ENCODE measurements at places on chromosomes 12 and 14.
A peak's percentile ranks its signal among the peaks of the same experiment; 100 is the strongest.

GRCh38 chr12:69765515-69765914 lies 26.9 kb downstream of the RAB3IP start:
- DNase-seq, result no peak

GRCh38 chr14:32224737-32225377 lies 21.8 kb upstream of the RNU6-8 start:
- peak; percentile 37 for DNase-seq

- DNase-seq, result peak; percentile 47
Observed at GRCh38 chr14:93012951-93013719, 90.2 kb downstream of the CHGA start.

GRCh38 chr14:105313381-105314286 lies 914 bp upstream of the PACS2 start:
- peak; percentile 38 for DNase-seq

- DNase-seq, result no peak
Observed at GRCh38 chr12:116672842-116673516, 64.9 kb downstream of the SPRING1 start.

DNA sequence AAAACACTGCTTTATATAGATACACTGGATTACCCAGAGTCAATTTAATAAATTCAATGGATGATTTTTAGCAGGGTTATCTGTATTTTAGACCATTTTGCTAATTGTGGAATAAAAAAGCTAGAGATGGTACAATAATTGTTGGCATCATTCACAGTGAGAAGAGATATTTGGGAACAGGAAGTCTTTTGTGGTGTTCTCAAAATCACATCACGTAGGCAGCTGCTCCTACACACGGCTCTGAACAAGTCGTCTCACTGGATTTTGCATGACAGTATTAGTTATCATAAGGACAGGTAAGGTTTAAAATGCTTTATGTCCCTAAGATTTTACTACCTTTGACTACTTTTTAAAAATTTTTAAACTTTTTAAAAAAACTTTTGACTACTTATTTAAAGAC lies 52.0 kb downstream of the PAPLN start:
- DNase-seq, result no peak

GRCh38 chr12:69243099-69244084 lies 4.0 kb downstream of the CPSF6 start:
- no peak for DNase-seq

GRCh38 chr12:93944911-93945310 lies 203.5 kb upstream of the PLXNC1 start:
- DNase-seq, result no peak

DNA sequence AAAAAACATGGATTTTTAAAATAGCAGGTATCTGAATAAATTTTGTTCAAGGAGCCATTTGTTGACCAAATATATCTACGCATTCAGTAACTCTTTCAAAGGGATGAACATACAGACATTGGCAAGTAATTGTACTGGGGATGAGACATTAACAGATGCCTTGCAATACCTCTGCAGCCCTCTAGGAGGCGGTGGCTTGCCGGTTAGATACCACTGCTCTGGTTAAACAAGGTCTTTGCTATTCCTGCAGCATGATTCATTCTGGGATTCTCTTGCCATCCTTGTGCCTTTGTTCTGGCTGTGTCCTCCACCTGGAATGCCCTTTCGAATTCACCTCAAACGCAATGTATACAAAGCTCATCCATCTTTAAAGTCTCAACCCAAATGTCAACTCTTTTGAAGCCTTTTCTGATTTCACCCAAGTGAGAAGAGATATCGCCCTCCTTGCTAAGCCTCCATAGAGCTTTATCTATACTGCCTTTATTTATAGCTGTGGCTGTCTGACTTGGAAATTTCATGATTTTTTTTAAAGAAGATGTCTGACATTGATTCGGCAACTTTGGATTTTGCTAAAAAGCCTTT lies 131.0 kb upstream of the SRRM4 start:
- no peak for DNase-seq

DNA sequence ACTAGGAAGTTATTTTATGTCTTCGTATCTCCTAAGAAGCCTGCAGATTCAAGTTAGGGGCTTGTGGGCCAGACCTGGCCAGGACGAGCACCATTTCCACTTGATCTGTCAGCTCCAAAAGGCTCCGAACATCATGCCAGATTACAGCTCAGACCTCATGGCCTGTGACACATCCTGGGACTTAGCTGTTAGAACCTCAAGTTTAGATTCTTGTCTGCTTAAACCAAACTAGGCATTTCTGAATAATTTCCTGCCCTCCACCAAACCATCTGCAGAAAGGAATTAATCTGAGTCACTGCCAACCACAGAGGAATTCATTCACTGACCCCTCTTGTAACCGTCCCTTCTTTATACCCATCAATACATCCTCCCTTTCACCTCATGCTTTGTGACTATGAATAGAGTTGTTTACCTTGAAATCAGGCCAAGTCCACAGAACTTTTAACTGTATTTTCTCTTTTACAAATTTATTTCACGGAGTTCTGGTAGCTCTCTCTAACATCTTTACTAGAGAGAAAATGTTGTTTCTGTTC lies 120.3 kb downstream of the FBXL14 start:
- peak; percentile 71 for DNase-seq

DNA sequence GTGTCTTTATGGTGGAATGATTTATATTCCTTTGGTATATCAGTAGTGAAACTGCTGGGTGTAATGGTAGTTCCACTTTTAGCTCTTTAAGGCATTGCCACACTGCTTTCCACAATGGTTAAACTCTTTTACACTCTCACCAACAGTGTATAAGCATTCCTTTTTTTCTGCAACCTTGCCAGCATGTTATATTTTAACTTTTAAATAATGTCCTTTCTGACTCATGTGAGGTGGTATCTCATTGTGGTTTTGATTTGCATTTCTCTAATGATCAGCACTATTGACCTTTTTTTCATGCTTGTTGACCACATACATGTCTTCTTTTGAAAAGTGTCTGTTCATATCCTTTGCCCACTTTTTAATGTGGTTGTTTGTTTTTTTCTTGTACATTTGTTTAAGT lies 142.5 kb downstream of the MSRB3 start:
- no peak for DNase-seq

GRCh38 chr12:132597333-132598316 lies 12.8 kb downstream of the LRCOL1 start:
- no peak for DNase-seq

- DNase-seq, result no peak
Observed at GRCh38 chr12:8796831-8797626, 25.4 kb upstream of the A2ML1 start.

GRCh38 chr14:39023939-39024871 lies 78.8 kb downstream of the SEC23A start:
- no peak for DNase-seq

- DNase-seq, result peak; percentile 29
Observed at GRCh38 chr14:77014004-77014604, 14.4 kb downstream of the IRF2BPL start.

GRCh38 chr12:116257215-116257614 lies 20.3 kb downstream of the MED13L start:
- no peak for DNase-seq

DNA sequence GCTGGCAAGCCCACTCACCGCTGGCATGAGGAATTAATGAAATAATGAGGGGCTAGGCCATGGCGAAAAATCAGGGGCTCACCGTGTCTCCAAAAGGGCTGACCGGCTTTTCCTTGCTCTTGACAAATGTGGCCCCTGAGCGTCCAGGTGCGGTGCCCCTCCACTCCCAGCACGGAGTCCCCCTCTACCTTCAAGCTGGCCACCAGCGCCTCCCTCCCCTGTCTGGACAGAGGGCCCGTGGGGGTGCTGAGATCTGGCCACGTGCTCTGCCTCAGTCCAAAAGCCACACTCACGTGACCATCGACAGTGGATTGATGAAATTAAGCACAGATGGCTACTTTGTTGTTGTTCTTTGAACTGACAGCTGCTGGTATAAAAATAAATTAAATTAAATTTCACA lies 78.8 kb upstream of the BCL11B start:
- no peak for DNase-seq

DNA sequence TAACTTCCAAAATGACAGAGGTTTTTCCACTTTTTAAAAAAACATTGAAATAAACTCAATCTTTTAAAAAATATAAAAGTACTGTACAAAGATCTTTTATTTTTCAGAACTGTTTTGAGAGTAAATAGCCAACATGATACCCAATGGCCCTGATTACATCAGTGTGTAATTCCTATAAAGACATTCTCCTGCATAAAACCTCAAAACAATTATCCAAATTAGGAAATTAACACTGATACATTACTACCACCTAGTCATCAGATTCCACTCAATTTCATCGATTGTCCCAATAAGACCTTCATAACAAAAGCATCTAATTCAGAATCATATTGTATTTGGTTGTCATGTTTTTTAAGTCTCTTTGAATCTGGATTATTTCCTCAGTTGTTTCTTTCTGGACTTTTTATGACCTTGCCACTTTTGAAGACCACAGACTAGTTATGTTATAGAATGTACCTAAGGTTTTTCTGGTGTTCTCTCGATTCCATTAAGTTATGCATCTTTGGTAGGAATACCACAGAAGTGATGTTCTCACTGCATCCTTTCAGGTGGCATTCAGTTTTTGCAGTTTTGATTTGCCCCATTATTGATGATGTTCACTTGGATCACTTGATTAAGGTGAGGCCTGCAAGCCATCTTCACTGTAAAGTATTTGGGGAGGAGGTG lies 4.0 kb upstream of the YEATS4 start:
- no peak for DNase-seq

DNA sequence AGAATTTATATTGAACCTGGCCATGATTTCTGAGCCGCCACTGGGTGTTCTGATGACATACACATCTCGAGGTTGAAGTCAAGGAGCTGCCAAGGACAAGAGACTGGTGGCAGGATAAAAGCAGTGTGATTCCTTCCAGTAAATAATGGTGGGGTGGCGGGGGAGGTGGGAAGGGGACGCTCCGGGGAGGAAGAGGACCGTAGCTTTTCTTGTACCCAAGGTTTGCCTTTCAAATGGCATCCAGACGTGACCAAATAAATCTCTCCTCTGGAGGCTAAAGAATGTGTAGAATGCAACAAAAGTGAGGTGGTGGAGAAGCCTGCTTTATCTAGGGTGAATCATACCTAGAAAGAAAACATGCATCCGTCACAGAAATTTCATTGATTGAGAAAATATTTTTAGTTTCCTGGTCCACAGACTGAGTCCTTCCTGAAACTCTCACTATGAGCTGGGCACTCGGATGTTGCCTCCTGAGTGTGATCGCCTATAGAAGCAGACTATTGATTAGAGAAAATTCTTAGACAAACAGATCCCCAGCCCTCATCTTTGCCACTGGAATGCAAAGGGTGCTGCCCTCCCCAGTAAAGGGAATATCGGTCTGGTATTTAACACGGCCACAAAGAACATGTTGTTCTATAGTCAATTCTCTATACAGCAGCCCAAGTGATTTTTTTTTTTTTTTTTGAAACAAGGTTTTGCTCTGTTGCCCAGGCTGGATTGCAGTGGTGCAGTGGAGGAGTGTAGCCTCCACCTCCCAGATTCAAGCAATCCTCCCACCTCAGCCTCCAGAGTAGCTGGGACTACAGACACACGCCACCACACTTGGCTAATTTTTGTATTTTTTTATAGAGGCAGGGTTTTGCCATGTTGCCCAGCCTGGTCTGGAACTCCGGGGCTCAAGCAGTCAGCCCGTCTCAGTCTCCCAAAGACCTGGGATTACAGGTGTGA lies 112.1 kb downstream of the DPF3 start:
- DNase-seq, result peak; percentile 61

DNA sequence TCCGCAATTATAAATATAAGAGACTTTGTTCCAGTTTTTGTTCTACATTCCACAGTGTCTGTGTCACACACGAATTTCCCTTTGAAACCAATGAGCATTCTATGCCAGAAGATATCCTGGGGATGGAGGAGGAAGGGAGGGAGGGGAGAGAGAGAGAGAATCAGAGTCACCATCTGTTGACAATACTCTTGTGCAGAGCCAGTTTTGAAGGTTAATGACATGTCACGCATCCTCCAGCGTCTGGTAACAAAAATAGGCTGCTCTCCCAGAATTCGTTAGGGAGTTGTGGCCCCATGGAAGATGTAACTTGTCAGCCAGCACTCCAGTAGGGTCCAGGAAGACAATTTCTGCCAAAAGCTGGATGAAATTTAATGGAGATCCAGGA lies 213.5 kb upstream of the KRR1 start:
- peak; percentile 53 for DNase-seq

DNA sequence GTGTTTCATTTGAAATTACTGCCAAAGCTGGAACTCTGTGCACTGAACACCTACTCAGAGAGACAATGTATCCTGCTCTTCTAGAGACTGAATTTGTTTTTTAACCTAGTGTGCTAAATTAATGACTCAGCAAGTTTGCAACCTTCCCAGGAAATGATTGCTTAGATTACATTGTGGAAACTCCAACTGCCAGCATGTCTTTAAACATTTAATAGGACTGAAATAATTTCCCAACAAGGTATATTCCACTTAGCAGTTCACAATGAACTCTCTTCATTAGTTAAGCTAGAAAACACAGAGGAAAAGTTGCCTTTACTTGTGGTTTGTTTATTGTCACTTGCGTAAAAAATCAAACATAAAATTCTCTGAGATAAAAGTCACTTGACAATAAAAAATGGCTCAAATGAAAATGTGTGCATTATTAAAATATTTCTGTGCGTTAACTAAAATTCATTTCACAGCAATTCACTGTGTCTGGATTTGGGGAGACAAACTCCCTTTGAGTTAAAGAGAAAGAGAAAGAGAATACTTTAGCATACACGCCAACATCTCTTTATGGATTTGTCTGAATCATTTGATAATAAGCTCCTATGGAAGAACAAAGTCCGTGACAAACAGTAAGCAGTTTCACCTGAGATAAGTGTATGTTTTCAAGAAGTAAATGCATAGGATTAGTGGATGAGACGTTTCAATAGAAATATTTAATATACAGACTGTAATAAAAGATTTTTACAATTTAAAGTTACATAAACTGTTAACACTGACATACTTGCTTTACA lies 284.0 kb downstream of the PRKD1 start:
- no peak for DNase-seq

GRCh38 chr12:85814741-85815140 lies 21.5 kb downstream of the RASSF9 start:
- DNase-seq, result no peak

- no peak for DNase-seq
Observed at GRCh38 chr12:8036346-8036745, 3.8 kb downstream of the FOXJ2 start.

DNA sequence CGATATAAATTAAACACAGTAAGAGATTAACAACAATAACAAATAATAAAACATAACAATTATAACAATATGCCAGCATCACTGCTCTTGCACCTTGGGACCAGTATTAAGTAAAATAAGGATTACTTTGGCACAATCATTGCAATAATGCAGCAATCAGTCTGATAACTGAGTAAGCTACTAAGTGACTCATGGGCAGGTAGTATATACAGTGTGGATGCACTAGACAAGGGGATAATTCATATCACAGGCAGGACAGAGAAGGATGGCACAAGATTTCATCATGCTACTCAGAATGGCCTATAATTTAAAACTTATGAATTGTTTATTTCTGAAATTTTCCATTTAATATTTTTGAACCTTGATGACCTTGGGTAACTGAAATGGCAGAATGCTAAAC lies 290.7 kb downstream of the ALG10B start:
- DNase-seq, result no peak

Measured in AG08396 (cell line).